ENCODE measurements at places on chromosomes 2 and 18.

DNA sequence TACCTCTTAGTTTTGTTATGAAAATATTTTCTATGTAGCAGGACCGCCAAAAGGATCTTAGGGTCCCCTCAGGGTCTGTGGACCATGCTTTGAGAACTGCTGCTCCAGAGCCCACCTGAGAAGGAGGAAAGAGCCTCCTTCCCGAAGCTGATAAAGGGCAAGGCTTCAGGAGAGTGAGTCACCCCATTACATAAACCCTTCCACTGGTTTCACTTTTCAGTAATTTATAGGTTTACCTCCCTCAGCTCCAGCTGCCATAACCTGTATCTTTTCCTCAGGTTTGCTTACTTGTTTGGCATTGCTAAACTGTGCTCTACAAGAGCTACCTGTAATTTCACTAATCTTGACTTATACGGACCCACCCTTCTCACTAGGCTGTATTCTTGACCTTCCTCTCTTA lies 6.6 kb downstream of the TTLL4 start:
- no peak for DNase-seq

- no peak for DNase-seq
These were observed 115.3 kb downstream of the FEZ2 start for GRCh38 chr2:36482576-36483214.

- DNase-seq: no peak
These were observed 12.8 kb downstream of the IL18RAP start for GRCh38 chr2:102435741-102436140.

GRCh38 chr18:50662177-50662576 lies 102.3 kb downstream of the MAPK4 start:
- no peak for DNase-seq

- DNase-seq: no peak
These were observed 8.5 kb upstream of the CELF4 start for GRCh38 chr18:37574113-37574512.

GRCh38 chr2:118371515-118371914 lies 283.2 kb downstream of the INSIG2 start:
- no peak for DNase-seq

GRCh38 chr18:63892566-63892965 lies 5.1 kb downstream of the SERPINB2 start:
- DNase-seq: no peak

- no peak for DNase-seq
These were observed 239.2 kb upstream of the HS6ST1 start for GRCh38 chr2:128557831-128558241.

DNA sequence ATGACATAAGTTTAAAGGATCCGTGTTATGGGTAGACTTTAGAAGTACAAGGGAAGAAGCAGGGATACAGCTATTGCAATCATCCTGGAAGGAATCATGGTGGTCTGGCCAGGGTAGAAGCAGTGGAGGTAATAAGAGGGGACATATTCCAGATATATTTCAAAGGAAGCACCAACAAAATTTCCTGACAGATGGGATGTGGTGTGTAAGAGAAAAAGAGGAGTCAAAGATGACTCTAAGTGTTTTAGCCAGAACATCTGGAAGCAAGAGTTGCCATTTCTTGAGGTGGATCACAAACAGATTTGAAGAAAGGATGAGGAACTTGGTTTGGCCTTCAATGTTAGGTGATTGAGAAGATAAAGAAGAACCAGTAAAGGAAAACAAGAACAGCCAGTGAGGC lies 133.1 kb upstream of the CTAGE1 start:
- DNase-seq: no peak

Data from NCI-H1092 treated with DMSO at 0.1 percent for 48 hours (cell line).